ENCODE measurements at places on chromosomes 1 and 21.

- DNase-seq, result no peak
Measured at GRCh38 chr1:101632548-101633272, 364.0 kb downstream of the OLFM3 start.

- no peak for DNase-seq
Measured at GRCh38 chr1:8976896-8977450, 31.3 kb downstream of the CA6 start.

DNA sequence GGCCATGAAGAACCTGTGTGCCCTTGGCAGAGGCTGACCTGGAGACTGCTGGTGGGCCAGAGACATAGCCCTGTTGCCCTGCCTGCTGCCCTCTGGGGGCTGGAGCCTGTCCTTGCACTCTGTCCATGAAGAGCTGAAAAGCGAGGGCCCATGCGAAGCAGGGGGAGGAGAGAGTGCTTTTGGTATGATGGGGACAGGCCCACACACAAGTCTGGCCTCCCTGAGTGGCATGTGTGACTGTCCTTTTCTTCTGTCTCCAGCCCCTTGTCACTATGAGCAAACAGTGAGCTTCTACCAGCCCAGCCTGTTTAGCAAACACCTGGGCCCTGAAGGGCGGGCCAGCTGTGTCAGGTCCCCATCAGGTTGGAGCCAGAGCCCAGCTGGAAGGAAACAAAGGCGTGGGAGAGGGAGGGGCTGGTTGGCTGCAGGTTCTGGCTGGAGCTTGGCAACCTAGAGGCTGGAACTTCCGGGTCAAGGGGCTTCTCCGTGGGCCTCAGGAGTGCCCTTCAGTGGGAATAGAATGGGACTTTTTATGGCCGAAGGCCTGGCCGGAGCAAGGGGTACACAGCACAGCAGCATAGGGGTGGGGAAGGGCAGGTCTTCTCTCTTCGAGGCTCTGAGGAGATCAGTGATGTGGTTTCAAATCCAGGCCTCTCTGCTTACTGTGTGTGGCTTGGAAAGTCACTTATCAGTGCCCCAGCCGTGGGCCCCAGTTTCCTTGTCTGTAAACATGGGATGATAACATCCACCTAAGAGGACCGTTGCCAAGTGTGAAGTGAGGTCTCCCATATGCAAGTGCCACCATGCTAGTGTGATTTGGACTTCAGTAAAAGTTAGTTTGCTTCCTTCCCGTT lies 14.3 kb downstream of the QSOX1 start:
- peak; percentile 31 for DNase-seq

GRCh38 chr1:11494771-11495170 lies 15.8 kb downstream of the DISP3 start:
- no peak for DNase-seq

GRCh38 chr1:230315099-230315498 lies 111.0 kb downstream of the PGBD5 start:
- DNase-seq, result no peak

DNA sequence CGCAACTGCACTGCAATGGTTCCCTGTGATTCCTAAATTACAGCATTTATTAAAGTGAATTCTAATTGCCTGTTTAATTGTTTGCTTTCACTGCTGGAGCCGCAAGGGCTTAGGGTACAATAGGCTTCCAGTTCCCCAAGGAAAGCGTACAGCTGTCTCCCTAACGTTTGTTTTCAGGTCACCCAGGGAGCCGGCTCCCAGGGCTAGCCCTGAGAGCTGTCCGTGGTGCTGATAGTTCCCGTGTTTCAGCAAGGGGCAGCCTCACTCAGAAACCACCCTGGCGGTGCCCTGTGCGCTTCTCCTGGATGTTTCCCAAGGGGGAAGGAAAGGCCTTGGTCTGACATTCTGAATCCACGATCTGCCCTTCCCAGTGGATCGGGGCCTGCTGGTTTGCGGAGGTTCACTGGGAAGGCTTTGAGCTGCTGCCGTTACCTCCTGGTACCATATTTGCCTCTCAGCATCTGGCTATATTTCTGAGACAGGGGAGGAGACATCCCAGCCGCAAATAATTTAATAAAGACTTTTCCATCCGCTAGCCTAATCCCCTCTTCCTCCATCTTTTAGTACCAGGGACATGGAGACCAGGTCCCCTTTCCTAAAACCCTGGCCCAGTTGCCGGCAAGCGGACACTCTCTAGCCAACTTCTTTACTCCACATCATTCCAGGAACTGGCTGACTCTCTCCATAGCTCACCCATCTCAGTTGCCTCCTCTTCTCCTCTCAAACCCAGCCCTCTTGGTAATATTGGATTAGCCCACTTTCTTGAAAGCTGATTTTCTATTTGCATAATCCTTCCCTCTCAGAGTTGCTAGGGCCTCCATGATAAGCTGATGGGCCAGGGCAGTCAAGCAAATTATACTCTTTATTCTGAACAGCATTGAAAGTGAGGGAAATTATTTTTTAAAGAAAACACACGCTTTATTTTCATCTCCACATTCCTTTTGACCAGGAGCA lies 149.0 kb downstream of the IGSF21 start:
- DNase-seq, result peak; percentile 23

DNA sequence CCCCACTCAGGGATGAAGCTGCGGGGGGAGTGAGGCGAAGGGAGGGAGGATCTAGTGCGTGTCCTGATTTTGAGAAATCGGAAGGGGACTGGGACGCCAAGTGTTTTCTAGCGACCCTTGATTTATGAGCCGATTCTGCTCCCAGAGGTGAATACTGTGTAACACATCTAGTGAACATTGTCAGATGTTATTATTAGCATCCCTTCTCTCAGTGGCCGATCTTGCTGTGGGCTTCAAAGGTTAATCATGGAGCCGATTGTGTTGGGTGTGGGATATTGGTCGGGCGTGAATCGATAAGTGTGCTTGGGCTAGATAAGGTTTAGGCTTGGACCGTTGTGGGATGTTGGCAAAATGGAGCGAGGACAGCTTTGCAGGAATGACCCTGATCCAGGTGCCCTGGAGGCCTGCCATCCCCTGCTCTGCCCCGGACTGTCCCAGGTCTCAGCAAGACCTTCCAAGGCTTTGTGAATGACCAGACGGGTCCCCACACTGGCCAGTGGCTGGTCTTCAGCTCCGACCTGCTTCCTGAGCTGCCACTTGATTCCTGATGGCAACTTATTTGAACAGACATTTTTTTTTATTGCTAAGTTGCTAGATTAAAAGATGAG lies 2.2 kb downstream of the AJAP1 start:
- no peak for DNase-seq

DNA sequence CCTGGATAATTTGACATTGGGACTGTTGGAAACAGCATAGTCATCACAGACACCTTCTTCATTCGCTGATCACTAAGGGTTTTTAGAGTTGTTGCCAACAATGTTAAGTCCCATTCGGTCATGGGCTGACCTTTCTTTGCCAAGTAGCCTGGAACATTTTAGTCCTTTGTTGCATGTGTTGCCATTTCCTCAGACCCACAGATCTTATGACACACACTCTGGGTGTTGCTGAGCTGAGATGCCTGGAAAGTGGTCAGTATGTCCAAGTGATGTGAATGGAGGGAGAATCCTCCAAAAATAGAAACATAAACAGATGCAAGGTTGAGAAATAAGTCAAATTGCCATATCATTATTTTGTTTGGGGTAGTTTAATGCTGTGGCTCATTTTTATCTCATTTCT lies 61.5 kb upstream of the GJA5 start:
- DNase-seq, result no peak

GRCh38 chr1:213381572-213382084 lies 330.6 kb downstream of the RPS6KC1 start:
- DNase-seq, result no peak

DNA sequence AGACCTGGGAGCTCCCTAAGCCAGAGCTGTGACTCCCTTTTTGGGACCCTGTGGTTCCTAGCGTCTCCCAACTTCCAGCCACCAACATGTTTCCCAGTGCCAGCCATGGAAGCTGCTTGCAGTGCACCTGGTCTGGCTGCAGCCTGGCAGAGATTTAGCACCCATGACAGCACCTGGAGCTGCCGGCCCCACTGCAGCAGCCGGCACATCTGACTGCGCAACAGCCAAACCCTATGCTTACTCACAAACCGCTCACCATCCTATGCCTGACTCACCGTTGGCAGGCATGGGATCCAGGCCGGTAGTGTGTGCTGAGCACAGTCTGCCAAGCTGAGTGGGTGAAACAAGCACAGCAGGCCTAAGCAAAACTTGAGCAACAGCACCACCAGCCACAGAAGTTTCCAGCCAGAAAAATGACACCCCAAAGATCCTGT lies 435.9 kb upstream of the PRMT6 start:
- DNase-seq, result no peak

DNA sequence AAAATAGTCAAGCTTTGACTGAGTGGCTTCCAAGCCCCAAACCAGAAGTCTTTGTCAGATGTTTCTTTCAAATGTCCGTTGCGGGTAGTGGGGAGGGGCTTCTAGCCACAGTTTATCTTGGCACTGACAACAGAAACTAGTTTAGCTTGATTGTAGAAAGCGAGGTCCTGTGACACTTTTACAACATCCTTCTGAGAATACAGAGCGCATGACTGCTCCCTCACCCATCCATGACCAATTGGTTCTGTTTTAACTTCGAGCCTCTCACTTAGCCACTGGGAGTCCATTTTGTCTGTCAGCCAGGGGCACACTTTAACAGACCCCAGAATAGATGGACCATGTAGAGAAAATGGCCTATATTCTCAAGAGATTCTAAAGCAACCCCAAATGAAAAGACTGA lies 199.2 kb upstream of the ST6GALNAC5 start:
- DNase-seq, result no peak

GRCh38 chr1:107534632-107535031 lies 393.8 kb downstream of the NTNG1 start:
- peak; percentile 36 for DNase-seq

- no peak for DNase-seq
Measured at GRCh38 chr21:45115141-45115540, 40.8 kb downstream of the ADARB1 start.

DNA sequence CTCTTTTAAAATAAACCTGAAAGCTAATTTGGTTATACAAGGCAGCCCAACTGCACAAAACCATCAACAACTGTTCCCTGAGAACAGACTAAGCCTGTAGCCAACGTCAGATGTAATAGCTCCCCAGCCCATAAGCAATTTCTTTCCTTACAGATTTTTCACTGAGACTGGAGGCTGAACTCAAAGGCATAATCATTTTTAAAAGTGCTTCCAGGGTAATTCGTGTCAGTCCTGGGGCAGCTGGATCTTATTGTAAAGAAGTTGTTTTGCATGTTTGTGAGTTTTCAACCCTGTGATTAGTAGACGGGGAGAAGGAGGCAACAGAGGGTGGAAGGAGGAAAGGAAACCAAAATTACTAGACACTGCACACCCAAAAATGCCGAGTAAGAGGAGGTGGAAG lies 3.2 kb downstream of the DPT start:
- no peak for DNase-seq

DNA sequence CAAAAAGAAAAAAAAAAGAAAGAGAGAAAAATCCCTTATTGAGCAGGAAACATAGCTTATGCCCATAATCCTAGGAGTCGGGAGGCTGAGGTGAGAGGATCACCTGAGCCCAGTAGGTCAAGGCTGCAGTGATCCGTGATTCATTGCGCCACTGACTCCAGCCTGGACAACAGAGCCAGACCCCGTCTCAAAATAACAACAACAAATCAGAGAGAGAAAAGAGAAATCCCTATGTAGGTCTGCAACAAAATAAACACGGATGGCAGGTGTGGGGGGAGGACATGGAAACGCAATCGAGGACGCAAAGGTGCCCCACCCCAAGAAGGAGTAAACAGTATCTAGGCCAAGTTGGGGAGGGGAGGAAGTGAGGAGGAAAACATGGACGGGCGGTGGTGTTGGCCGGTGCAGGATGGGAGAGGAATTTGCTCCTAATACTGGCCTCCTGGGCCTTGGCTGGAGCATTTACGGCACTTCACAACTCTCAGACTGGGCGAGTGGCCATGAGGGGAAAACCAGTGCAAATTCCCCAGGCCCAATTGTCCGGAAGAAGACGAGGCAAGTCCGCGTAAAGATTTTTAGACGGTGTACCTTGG lies 609 bp upstream of the CHTOP start:
- no peak for DNase-seq

- no peak for DNase-seq
Measured at GRCh38 chr21:19124691-19125090, 721.1 kb upstream of the TMPRSS15 start.

- no peak for DNase-seq
Measured at GRCh38 chr1:86505564-86505902, 36.8 kb downstream of the CLCA1 start.

- DNase-seq, result no peak
Measured at GRCh38 chr1:245871915-245872314, 635.2 kb downstream of the SMYD3 start.

GRCh38 chr1:65469126-65469888 lies 48.8 kb downstream of the LEPR start:
- DNase-seq, result no peak

DNA sequence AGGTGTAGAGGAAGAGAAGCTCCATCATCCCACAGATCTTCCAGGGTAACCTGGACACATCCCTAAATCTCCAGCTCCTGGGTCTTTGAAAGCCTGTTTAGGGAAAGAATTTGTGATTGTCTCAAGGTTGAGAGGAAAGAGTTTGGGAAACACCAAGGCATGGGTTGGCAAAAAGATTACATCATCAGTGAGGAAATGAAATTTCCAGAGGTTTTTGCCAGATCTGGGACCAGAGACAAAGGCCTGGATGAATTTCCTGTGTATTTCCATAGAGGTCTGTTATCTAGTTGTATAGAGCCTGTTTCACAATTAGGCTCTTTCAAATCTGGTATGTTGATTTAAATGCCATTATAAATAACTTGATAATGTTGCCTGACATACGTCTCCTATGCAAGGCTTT lies 82.3 kb downstream of the GPR89B start:
- no peak for DNase-seq

GRCh38 chr1:71414179-71414578 lies 333.3 kb upstream of the ZRANB2 start:
- peak; percentile 47 for DNase-seq

- no peak for DNase-seq
Measured at GRCh38 chr1:190029441-190029840, 448.2 kb downstream of the BRINP3 start.

DNA sequence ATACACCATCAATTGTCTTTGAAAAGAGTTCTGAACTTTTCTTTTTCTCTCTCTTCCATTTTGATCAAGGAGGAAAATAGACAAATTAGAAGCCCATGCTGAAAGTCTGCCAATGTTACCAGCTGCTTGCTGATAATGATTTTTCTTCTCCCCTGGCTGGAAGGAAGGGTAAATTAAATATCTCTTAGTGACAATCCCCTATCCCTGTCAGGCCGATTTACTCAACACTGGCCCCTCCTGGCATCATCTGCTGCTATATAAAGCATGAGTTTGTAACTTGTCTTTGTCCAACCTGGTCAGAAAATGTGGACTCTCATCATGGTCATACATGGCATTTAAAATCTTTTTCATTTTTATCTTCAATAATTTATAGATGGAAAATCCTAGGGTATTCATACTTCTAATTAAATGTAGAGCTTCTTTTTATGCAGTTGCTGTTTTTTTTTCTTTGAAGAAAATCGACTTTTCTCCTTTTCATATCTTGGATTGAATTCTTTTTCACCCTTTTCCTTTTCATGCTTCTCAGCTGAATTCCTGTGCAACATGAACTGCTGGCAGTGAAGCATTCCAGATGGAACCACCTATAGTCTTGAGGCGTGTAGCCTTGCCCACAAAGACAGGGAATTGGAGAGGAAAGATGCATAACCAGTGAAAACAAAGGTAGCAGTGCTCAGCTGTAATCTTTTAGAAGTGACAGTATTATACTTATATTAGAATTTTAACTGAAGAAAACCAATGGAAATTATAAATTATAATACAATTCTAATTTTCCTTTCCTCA lies 214.7 kb upstream of the PTGFR start:
- DNase-seq, result no peak

Data from NCI-H524 (cell line).